ENCODE measurements at places on chromosomes 3 and 15. TPM values are rescaled to one million over a fixed set of nuclear protein-coding genes. Genes with fewer than 3 reads are reported as not detected.

The BHLHE40 gene
- total RNA-seq: 70.2 TPM

The SOX14 gene
- not detected for total RNA-seq

The CASR gene
- total RNA-seq: not detected

DNA sequence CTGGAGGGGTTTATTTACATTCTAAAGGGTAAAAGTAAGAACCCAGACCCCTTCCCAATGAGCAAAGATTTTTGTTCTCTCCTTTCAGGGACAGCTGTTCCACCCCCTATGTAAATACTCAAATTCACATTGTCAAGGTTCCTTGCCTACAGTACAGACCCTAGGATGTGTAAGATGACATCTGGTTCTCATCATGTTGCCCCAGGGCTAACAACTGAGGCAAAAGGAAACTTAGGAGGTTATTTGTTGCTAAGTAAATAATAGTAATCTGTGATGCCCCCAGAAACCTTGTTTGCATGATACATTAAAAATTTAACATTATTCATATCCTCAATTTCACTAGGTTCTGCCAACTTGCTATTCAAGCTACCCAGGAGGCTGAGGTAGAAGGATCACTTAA, 135.0 kb upstream of the CCNL1 start:
- no peak for DNase-seq
- H3K27ac ChIP-seq: peak overlapping the region; percentile 88
- H3K27me3 ChIP-seq: no peaks in the 10 kb centered on the region
- H3K36me3 ChIP-seq: no peaks in the 10 kb centered on the region

- H3K27ac ChIP-seq: no peak overlapping the region
- peaks cover 83% of the 10 kb centered on the region for H3K27me3 ChIP-seq
- DNase-seq: peak; percentile 56
- no peaks in the 10 kb centered on the region for H3K36me3 ChIP-seq
- H3K4me3 ChIP-seq: no peak overlapping the region
- H3K4me1 ChIP-seq: no peaks in the 10 kb centered on the region
These were observed 799 bp upstream of the C2CD4B start for GRCh38 chr15:62165793-62166375.

DNA sequence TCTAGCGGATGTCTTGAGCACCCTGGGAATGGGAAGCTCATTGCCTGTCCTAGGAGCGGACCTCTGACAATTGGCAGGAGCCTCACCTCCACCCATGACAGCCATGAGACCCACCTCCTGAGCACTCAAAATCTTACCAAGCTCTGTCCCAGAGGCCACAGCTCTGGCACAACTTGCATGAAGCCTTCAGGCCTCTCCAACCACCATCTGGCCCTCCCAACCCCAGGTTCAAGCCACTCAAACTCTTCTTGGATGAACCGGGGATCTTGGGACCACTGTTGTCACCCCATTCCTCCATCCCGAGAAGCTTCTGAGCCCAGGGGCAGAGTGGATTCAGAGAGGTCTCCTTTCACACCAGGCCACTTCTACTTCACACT, 1.5 kb downstream of the VIPR1 start:
- no peak overlapping the region for H3K27ac ChIP-seq
- H3K4me3 ChIP-seq: no peak overlapping the region
- H3K36me3 ChIP-seq: no peaks in the 10 kb centered on the region
- no peak for DNase-seq
- peaks cover 47% of the 10 kb centered on the region for H3K27me3 ChIP-seq
- H3K4me1 ChIP-seq: peaks cover 4% of the 10 kb centered on the region

DNA sequence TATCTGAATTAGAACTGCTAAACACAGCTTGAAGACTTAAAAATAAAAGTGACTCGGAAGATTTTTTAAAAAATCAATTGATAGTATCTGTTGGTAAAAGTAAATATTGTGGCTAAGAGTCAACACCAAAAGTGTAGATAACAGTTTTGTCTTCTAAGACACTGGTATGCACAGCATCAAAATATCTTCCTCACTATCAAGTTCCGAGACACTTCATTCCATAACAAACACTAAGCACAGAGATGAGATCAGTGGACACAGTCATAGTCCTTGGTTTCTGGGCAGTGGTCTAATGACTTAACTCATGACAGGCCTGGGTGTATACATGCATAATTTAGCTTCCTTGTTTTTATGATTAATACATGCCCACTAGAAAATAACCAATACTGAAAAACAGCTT, 63.2 kb downstream of the PXYLP1 start:
- no peaks in the 10 kb centered on the region for H3K36me3 ChIP-seq
- no peaks in the 10 kb centered on the region for H3K27me3 ChIP-seq
- H3K4me3 ChIP-seq: peak overlapping the region; percentile 42
- peaks cover 17% of the 10 kb centered on the region for H3K4me1 ChIP-seq

- H3K4me1 ChIP-seq: peaks cover 19% of the 10 kb centered on the region
- no peak overlapping the region for H3K27ac ChIP-seq
- no peaks in the 10 kb centered on the region for H3K27me3 ChIP-seq
- DNase-seq: no peak
- no peaks in the 10 kb centered on the region for H3K36me3 ChIP-seq
- H3K4me3 ChIP-seq: no peak overlapping the region
These were observed 315.9 kb upstream of the TBL1XR1 start for GRCh38 chr3:177512945-177513814.

GRCh38 chr3:158918008-158918407, 116.2 kb downstream of the MFSD1 start:
- no peaks in the 10 kb centered on the region for H3K36me3 ChIP-seq
- no peak overlapping the region for H3K27ac ChIP-seq
- H3K4me3 ChIP-seq: no peak overlapping the region
- peak; percentile 56 for DNase-seq

GRCh38 chr15:79643393-79643792, 211.3 kb downstream of the MINAR1 start:
- H3K27me3 ChIP-seq: no peaks in the 10 kb centered on the region
- no peak for DNase-seq
- no peak overlapping the region for H3K27ac ChIP-seq
- peaks cover 25% of the 10 kb centered on the region for H3K4me1 ChIP-seq

DNA sequence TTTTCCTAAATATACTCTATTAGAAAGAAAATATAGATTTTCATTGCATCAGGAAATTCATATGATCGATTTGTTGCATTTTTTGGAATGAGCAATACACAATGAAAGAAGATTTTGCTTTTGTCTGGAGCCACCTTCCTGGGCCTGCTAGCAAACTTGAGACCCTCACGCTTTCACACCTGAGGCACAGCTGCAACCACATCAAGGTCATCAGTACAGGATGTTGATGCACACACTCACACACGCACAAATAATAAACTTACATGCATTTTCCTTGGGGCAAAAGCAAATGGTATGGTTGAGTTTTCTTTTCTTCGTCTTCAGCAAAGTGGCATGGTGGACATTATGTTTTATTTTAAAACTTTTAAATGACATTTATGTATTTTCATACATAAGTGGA, 64.8 kb upstream of the SATB1 start:
- DNase-seq: no peak
- no peaks in the 10 kb centered on the region for H3K36me3 ChIP-seq
- no peaks in the 10 kb centered on the region for H3K4me1 ChIP-seq
- no peaks in the 10 kb centered on the region for H3K27me3 ChIP-seq
- no peak overlapping the region for H3K27ac ChIP-seq
- H3K4me3 ChIP-seq: no peak overlapping the region

GRCh38 chr3:50189274-50189673, 2.1 kb upstream of the GNAT1 start:
- H3K4me3 ChIP-seq: no peak overlapping the region
- no peaks in the 10 kb centered on the region for H3K36me3 ChIP-seq
- peaks cover 4% of the 10 kb centered on the region for H3K4me1 ChIP-seq
- peaks cover 15% of the 10 kb centered on the region for H3K27me3 ChIP-seq
- DNase-seq: peak; percentile 99

DNA sequence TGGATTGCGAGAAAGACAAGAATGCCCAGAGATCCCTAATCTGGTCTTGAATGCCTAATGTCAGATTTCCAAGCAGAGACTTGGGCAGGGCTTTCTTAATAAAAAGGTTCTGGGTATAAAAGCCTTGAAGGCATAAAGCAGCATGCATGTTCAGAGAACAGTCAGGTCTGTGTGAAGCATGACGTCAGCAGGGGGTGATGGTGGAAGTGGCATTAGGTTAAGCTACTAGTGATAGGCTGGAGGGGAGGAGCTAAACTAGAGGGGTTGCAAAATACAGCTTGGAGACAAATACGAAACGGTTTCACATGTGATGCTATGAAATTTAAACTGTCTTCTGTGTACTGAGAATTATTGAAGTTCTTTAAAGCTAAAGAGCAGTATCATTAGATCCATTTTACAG, 125.6 kb downstream of the VPS8 start:
- H3K36me3 ChIP-seq: no peaks in the 10 kb centered on the region
- no peak overlapping the region for H3K4me3 ChIP-seq
- H3K27me3 ChIP-seq: no peaks in the 10 kb centered on the region
- H3K27ac ChIP-seq: no peak overlapping the region
- no peaks in the 10 kb centered on the region for H3K4me1 ChIP-seq

DNA sequence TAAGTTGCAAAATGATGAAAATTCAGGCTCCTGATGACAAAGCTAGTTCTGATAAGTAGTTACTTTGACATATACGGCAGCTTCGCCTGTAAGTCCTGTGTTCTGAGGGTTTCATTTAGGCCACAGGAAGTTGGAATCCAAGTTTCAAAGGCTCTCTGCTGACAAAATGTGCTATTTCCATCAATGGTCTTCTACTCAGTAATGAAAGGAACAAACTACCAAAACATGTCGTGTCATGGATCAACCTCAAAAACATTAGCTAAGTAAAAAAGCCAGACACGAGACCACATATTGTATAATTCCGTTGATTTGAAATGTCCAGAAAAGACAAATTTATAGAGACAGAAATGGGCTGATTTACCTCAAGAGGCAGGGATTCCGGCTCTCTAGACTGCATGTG, 22.5 kb downstream of the NGRN start:
- no peaks in the 10 kb centered on the region for H3K36me3 ChIP-seq
- no peak for DNase-seq
- no peak overlapping the region for H3K4me3 ChIP-seq
- no peaks in the 10 kb centered on the region for H3K4me1 ChIP-seq
- H3K27me3 ChIP-seq: no peaks in the 10 kb centered on the region

GRCh38 chr3:57135964-57136719, 29.0 kb downstream of the IL17RD start:
- no peak overlapping the region for H3K27ac ChIP-seq
- H3K4me3 ChIP-seq: no peak overlapping the region
- H3K36me3 ChIP-seq: no peaks in the 10 kb centered on the region
- H3K4me1 ChIP-seq: no peaks in the 10 kb centered on the region
- peaks cover 11% of the 10 kb centered on the region for H3K27me3 ChIP-seq

Data from osteoblast (primary cell).